NCI-H446 treated with DMSO at 0.1 percent for 48 hours (cell line): ENCODE measurements at places on chromosomes 12 and 14.

- no peak for DNase-seq
Observed at GRCh38 chr14:50095895-50096294, 20.5 kb downstream of the VCPKMT start.

- no peak for DNase-seq
Observed at GRCh38 chr14:67140556-67140955, 48.7 kb upstream of the GARIN2 start.

- DNase-seq: peak; percentile 51
Observed at GRCh38 chr12:55060470-55060869, 40.7 kb downstream of the NEUROD4 start.

DNA sequence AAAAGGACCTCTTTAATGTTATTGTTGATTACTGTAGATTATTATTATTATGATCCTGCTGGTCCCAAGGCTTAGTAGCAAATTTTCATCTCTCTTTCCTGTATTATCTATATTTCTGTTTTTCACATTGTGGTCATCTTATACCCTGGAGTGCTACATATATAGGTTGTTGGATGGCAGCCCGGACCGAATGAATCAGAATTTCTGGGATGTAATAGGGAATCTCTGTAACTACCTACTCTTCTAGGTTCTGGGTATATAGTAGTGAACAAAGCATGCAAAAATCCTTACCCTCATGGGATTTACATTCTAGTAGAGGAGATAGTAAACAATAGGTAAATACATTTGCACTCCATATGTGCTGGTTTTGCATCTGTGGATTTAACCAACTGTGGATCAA is 31.4 kb downstream of the NUBPL start:
- DNase-seq: no peak

GRCh38 chr12:82426081-82426480 is 67.8 kb downstream of the METTL25 start:
- no peak for DNase-seq

DNA sequence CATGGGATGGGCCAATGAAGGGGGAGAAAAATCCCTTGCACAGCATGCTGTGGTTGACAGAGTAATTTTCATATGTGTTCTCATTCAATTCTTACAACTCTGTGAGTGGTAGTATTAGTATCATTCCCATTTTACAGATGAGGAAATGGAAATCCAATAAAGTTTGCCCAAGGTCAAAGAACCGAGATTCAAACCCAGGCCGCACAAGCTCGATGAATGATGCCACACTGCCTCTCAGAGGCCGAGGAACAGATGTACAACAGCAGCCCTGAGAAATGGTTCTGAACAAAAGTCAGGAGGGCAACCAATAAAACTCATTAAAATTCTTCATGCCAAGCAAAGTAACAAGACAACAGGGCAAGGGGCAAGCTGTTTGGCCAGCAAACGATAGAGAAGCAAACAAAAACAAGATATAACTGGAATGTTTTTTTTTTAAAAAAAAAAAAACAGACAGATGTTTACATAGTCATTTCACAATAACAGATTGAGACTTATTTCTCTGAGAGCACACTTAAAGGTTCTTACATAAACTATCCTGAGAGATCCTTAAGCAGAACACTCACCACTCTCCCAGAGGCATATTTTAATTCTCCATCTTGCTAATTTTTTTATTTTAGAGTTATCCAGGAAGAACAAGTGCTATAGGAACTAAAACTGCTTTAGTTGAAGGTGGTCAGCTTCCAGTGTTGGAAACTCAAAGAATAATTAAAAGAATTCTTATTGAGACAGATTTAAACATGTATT is 85.8 kb downstream of the EXOC5 start:
- DNase-seq: no peak

GRCh38 chr14:60238955-60239354 is 10.1 kb upstream of the PPM1A start:
- no peak for DNase-seq

- DNase-seq: no peak
Observed at GRCh38 chr12:52318241-52318990, 2.8 kb downstream of the KRT83 start.

DNA sequence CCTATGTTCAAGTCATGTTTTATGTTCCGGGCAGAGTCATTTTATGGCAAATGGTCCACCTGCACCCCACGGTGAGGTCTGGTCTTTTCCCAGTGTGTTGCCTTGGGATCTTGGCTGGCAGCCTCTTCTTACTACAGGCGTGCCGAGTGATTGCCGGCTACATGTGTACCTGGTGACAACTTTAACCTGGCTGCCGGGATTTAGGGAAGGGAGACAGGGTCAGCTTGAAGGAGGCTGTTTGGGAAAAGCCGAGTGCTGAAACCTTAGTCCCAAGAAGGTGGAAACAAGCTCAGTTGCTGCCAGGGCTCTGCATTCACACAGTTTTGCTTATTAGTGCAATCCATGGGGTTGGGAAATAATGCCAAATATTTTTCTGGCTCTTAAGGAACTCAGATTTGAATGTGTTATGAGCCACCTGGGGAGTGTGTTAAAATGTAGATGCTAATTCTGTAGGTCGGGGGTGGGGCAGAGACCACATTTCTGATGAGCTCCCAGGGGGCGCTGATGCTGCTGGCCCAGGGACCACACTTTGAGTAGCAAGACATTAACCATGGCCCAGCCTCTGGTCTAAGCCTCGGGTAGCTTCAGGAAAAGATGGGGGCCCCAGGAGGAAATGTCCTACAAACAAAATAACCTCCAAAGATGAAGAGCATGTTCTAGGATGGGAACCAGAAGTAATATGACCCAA is 179.6 kb downstream of the TBX5 start:
- DNase-seq: no peak

DNA sequence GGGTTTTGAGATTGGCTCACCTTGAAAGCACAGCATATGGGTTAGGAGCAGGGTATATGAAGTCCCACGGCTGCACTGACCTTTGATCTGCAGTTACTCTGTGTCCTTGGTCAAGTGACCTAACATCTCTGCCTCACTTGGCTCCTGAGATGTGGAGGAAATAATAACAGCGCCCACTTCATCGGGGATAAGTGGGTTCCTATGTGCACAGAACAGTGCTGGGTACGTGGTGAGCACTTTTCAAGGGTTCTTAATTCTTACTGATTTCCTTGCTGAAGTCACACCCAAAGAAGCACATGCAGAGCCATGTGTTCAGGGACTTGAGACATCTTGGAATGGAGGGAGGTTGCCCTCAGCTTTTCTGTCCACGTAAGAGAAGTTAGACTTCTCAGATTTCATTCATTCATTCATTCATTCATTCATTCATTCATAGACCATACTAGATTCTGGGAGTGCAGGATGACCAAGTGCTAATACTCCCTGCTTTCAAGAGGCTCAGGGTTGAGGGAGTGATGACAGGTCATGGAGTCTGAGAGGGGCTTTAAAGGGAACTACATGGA is 39.4 kb downstream of the ADGRD1 start:
- DNase-seq: no peak
